ENCODE measurements at places on chromosomes 12 and 14. TPM values are rescaled to one million over a fixed set of nuclear protein-coding genes. Genes with fewer than 3 reads are reported as not detected.

DNA sequence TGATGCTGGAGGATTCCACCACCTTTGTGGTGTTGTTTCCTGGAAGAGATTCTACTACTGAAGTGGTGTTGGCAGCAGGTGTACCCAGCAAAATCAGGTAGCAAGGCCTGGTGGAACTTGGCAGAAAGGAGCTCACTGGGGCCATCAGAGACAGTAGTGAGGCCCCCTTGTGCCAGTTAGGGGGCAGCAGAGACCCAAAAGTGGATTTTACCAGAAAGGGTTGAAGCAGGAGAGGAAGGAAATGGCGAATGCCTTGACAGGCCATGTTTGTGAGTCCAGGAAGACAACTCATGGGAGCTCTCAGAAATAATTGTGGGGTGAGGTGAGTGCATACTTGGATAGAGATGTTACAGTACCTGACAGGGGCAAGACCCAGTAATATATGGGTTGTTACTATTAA, 137.7 kb upstream of the FGD4 start:
- DNase-seq = no peak

DNA sequence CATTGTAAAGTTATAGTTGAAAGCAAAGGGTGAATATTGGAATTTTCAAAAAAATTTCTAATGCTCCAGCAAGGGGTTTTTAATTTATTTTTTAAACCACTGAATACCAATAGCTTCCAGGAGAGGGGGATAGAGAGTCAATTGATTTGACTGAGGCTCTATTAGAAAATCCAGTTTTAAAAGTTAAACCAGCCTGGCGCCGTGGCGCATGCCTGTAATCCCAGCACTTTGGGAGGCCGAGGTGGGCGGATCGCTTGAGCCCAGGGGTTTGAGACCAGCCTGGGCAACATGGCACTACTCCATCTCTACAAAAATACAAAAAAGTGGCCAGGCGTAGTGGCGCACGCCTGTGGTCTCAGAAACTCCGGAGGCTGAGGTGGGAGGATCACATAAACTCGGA, 150.1 kb downstream of the SLC38A4 start:
- DNase-seq = no peak

DNA sequence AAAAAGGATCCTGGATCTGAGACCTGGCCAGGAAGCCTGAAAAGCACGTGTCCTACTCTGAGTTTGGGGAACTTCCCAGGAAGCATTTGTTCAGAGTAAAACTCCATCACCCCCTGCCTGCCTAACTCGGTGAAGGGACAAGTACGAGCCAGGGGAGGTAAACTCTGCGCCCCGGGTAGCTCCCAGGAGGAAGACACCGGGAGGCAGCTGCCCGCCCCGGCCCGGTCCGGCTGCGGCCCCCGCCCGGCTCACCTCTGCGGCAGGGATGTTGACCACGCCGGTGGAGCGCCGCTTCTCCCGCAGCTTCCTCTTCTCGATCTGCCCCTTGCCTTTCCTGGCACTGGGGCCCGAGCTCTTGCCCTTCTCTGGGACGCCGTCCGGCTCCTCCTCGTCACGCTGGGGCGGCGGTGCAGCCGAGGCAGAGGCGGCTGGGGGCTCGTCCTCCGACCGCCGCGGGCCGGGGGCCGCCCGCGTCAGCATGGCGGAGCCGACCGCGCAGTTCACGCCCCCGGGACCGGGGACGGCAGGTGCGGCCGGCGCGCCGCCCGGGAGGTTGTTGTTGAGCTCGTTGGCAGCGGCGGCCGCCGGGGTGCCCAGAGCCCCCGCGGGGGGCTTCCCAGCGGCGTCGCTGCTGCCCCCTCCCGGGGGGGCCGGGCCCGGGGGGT, 1.2 kb downstream of the PAWR start:
- peak; percentile 36 for DNase-seq

- DNase-seq = no peak
Measured at GRCh38 chr12:121038861-121039668, at the start of gene OASL. Gene OASL (minus strand): TSS chr12:121039246. CDS start chr12:121038971, 275 bp downstream.

DNA sequence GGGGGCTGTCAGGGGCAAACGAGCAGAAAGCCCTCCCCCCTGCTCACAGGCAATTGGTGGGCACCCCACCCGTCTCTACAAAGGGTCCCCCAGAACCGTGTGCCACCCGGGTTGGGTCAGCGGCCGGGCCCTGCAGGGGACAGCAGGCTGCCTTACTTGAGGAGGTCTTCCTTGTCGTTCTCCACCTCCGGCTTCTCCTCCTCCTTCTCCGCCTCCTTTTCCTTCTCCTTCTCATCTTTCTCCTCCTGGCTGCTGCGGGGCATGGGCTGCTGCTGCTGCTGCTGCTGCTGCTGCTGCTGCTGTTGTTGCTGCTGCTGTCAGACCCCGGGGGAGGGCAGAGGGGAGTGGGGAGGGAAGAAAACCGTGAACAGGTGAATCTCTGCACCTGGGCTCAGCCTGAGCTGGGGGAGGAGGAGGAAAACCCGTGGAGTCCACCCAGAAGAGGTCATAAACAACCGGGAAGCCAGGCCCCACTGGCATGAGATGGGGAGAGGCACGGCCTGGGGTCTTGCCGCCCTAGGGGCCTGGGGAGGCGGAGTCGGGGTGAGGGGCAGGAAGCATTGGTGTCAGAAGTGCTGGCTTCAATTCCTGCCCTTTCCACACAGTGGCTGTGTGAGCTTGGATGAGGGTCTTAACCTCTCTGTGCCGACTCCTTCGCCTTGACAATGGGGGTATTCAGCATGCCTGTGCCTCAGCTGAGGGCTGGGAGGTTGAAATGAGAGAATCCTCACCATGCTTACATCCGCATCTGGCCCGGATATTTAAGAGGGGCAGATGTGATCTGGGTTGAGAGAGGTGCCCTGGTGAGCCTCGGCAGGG, 107.6 kb downstream of the RFLNA start:
- DNase-seq = no peak

AICDA gene
- not detected for total RNA-seq

IFNG-AS1 gene
- not detected for total RNA-seq

STXBP6 gene
- total RNA-seq = 7.2 TPM

Measured in neural crest cell (in vitro differentiated cells).